ENCODE measurements at places on chromosomes 5 and 9.

DNA sequence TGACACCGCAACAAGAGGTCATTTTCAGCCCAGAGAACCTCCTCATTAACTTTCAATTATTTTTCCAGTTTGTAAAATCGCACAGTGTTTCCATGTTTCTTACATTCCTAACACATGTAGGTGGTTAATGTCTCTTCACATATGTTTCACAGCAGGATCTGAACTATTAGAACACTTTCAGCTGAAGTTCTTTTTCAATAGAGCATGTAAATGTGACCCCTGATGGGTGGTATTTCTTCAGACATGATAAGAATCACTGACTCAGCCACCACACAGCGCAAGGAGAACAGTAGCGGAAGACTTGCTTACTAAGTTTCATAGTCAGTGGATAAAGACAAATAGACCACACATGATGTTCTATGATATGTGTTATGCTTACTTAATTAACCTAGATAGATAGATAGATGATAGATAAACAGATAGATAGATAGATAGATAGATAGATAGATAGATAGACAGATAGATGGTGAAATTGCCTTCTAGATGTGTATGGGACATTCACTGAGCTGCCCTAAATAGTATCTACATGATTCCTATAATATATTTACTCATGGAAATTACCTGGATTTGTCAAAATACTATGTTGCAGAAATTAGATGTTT, 1992.1 kb upstream of the NUDT12 start:
- DNase-seq = no peak

DNA sequence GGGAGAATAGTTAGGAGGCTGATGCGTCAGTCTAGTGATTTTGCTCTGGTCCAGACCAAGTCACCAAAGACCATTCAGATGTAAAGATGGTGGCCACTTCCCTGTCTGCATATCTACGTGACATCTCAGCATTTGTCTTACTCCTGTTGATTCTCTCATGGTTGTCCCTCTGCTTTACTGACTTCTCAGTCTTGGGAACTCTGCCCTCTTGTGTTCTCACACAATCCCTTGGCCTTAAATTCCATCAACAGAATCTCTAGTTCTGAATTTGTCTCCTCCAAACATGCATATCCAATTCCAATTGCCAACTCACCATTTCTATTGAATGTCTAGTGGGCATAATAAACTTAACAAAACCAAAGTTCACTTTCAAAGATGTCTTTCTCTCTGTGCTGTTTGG, 147.8 kb downstream of the SLC24A2 start:
- DNase-seq = no peak

GRCh38 chr9:133359399-133360175, 3.2 kb downstream of the SURF2 start:
- DNase-seq = no peak

GRCh38 chr9:133508046-133508445, 16.7 kb downstream of the MYMK start:
- DNase-seq = no peak

DNA sequence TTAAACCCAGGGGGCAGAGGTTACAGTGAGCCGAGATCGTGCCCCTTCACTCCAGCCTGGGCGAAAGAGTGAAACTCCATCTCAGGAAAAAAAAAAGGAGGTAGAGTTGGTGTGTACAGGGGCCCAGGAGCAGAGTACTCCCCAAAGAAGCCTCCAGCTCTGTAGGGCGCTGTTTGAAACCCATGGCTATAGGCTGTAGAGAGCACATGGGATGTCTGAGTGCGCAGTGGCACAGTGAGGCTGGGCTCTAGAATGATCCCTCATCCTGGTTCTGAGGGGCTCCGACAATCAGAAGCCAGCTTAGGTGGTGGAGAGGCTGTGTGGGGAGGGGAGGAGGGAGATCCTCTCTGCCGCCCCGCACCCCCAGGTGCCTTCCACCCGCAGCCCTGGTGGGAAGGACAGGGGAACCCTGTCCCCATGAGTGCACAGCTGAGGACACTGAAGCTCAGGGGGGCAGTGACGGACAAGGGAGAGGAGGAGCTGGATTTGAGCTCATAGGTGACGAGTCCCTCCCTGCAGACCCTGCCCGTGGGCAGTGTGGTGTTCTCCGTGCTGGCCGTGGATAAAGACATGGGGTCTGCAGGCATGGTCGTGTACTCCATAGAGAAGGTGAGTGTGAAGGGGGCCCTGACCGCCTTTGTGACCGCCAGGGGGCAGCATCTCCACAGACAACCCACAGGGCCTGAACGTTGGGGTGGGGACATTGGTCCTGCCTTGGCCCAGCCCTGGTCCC, 24.6 kb downstream of the CDHR2 start:
- DNase-seq = no peak

DNA sequence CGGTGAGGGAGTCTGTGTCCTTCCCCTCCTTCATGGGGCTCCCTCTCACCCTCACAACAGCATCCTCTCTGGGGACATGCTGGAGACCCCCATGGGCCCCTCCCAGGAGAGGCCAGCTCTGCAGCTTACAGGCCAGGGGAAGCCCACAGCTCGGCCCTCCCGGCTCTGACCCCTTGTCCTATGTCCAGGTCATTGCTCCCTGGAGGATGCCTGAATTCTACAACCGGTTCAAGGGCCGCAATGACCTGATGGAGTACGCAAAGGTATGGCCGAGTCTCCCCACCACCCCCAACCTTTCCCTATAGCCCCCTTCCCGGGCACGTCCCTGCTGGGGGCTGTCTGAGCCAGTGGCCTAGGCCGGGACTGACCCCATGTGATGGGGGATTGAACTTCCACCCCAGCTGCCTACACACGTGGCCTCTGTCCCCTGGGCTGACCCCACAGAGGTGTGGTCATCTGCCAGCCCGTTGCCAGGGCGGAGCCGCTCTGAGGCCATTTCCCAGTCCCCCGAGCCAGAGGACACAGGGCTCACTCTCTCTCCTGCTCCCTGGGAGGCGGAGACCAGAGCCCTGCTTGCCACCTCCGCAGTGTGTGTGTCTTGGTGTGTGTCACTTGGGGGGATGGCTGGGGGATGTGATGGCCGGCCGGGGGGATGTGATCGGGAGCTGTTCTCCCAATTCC, 21.9 kb downstream of the ASS1 start:
- DNase-seq = no peak

DNA sequence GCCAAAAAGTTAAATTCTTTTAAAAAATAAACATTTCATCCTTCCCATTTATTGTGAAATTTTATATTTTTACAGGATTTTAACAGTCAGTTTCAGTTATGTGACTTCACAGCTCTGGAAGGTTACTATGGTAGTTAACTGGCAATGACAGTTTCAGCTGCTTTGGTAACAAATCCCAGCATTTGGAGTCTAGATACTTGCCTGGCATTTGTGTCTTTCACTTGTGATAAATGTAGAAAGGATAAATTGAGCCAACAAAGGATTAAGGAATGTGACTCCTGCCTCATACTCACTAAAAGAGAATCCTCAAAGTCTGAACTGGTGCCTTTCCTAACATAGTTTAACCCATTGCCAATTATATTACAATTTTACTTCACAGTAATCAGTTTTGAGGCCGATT, 315.5 kb downstream of the FER start:
- DNase-seq = no peak

- no peak for DNase-seq
These were observed 16.9 kb downstream of the PCSK5 start for GRCh38 chr9:75907329-75907728.

GRCh38 chr9:89891591-89892304, 286.9 kb downstream of the GADD45G start:
- no peak for DNase-seq

- no peak for DNase-seq
These were observed 13.8 kb downstream of the URM1 start for GRCh38 chr9:128384801-128385495.

DNA sequence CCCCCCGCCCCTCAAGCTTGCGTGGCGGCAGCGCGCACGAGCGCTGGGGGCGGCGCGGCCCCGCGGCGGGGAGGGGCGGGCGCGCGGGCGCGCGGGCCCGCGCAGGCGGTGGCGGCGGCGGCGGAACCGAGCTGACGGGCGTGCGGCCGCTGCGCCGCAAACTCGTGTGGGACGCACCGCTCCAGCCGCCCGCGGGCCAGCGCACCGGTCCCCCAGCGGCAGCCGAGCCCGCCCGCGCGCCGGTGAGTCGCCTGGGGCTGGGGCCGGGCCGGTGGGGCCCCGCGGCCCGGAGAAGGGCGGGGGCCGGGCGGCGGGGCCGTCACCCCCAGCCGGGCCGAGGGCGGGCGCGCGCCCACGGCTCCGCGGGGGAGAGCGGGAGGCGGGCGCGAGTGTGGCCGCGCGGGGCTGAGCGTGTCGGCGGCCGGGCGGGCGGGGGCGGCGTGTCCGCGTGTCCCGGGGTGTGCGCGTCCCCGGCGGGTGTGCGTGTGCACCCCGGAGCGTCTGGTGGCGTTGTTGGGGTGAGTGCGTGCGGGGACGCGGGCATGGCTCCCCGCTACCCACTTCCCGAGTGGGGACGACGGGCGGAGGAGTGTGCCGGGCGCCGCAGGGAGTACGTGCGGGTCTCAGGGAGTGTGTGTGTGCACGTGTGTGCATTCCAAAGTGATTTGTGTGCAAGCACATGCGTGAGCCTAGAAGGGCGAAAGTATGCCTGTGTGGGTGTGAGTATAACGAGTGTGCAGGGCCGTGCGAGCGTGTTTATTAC, at the start of gene NEK6:
Gene NEK6, plus strand, starts transcription at position 106 of the 763 bp plus-strand sequence. CDS start 44,016 bp downstream, outside the sequence.
- DNase-seq = no peak

DNA sequence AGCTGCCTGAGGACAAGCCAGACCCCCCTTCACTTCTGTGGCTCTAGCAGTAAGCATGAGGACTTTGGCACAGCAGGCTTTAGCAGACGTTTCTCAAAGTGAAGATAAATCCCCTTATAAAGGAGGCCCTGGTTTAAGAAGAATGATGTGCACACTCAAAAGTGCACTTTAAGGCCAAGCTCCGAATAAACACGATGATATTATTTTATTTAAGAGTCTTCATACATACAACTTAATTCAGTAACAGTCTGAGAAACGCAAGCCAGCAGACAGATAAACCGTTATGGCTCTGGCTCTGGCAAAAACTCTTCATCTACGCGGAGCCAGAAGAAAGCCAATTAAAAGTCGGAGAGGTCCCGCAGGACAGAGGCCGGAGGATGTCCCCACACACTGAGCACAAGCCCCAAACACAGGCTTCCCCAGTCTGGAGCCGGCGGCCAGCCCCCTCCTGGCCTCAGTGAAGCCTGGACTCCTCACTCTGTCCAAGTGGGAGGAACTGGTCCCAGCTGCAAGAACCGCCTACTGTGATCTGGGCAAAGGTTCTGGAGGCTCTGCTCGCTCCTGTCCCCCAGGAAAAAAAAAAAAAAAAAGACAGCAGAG, 44.6 kb downstream of the ADAMTS2 start:
- DNase-seq = no peak

DNA sequence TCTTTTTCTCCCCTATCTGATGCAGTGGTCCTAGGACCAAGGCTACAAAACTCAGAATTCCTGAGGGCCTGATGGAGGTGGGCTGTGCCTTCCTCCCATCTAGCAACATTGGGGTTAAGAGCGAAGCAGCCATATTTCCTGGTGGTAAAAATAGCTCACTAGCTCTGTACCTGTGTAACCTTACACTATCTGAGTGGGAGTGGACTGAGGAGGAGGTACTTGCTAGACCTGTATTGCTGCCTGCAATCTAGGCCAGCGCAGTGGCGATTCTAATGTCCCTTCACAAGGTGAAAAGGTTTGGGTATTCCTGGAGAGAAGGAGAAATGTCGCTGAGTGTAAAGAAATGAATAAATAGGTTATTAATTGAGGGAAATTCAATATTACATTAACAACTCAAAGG, 80.2 kb upstream of the LIFR start:
- no peak for DNase-seq

GRCh38 chr5:172598251-172599203, 42.5 kb upstream of the NEURL1B start:
- no peak for DNase-seq

DNA sequence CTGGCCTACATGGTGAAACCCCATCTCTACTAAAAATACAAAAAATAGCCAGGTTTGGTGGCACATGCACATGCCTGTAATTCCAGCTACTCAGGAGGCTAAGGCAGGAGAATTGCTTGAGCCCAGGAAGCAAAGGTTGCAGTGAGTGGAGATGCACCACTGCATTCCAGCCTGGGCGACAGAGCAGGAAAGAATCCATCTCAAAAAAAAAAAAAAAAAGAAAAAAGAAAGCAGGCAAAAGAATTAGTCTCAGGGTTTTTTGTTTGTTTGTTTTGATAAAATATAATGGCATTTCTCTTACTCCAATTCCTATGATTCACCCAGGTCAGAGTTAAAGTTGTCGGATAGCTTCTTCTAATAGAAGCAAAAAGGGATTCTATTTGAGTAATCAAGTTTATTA, 67.0 kb upstream of the ATG10 start:
- DNase-seq = no peak

DNA sequence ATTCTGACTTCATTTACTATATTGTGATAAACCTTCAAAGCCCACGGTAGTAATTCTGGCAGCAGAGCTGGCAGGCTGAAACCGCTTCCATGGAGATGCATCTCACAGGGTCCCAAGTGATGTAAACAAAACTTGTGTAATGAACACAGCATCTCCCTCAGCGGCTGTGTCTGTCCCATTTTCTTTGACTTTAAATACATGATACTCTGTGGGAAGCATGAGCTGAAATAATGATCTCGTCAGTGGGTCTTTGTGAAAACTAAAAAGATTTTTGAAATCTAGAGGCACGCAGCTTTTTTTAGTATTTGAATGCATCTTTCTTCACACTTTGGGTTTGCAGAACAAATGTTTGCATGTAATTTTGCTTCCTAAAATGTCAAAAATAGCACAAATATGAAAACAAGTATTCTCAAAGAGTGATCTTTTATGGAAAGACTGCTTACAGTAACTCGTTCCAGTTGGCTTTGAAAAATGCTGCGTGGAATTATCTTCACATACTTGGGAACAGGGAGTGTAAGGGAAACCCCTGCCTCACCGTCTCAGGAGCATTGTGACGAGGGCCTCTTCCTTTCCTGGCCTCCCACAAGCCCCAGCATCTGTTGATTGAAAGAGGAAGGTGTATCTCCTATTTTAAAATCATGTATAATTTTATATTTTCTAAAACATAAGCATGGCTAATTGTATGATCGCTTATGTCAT, 18.1 kb upstream of the LPCAT1 start:
- no peak for DNase-seq

- DNase-seq = no peak
These were observed 277.6 kb upstream of the TRPC7 start for GRCh38 chr5:136642976-136643375.

- DNase-seq = no peak
These were observed 563.8 kb downstream of the PTPRD start for GRCh38 chr9:10048994-10049393.

DNA sequence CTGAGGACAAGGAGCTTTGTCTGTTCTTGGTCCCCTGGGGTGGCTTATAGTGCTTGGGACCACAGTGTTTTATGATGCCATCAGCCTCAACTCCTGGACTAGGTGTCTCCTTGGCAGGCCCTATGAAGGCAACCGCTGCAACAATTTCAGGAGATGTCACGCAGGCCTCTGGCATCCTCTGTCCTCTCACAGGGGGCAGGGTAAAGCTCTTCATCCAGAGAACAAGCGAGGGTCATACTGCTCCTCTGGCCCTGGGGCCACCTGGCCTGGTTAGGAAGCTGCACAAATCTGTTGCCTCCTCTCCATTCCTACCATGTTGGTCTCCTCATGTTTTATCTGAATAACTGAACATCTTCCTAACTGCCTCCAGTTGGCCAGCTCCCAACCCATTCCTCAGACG, 148.9 kb upstream of the SPEF2 start:
- no peak for DNase-seq
